ENCODE measurements at places on chromosomes 16 and 17.

DNA sequence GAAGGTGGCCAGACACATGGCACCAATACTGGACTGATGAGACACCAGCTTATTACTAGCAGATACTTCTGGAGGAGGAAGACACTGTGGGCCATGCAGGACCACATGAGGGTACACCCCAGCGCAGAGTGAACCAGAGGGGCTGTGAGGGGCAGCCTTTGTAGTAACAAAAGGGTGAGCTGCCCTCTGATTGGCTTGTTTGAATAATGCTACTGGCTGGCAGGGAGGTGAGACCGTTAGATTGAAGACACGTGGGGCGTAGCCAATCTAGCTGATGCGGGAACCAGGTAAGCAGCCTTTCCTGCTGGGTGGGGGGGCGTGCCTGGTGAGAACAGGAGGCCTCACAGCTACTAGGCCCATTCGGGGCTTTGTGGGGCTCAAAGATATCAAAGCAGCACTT, 102.8 kb upstream of the SEC14L1 start:
- H3K27ac ChIP-seq = no peak overlapping the region
- H3K4me1 ChIP-seq = peaks cover 40% of the 10 kb centered on the region
- no peak overlapping the region for H3K4me3 ChIP-seq
- no peaks in the 10 kb centered on the region for H3K36me3 ChIP-seq
- DNase-seq = no peak

DNA sequence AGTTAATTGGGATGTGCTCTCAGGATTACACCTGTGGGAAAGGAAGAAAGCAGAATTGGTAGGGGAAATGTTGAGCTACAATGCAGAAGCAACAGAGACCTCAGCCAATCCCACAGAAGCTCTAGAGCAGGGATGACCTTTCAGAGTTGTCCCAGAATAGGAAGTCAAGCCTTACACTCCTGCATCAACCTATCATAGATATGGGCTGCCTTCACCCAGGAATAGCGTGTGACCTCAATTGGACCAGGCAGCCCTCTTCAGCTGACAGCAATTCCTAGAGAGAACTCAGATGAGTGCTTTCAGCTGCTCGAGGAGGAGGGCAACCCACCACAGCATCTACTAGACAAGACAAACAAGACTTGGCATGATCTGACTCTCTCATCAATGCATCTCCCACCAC, 189.7 kb downstream of the TMEM132E start:
- H3K27me3 ChIP-seq = peaks cover 2% of the 10 kb centered on the region
- H3K4me3 ChIP-seq = no peak overlapping the region
- no peaks in the 10 kb centered on the region for H3K36me3 ChIP-seq

DNA sequence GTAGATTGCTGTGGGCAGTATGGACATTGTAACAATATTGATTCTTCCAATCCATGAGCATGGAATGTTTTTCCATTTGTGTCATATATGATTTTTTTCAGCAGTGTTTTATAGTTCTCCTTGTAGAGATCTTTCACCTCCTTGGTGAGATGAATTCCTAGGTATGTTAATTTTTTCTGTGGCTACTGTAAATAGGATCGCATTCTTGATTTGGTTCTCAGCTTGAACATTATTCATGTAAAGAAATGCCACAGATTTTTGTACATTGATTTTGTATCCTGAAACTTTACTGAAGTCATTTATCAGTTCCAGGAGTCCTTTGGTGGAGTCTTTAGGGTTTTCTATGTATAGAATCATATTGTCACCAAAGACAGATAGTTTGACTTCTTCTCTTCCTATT, 19.7 kb upstream of the CDR2 start:
- no peak overlapping the region for H3K27ac ChIP-seq
- no peaks in the 10 kb centered on the region for H3K36me3 ChIP-seq
- H3K4me1 ChIP-seq = no peaks in the 10 kb centered on the region

GRCh38 chr17:14818469-14818868, 446.7 kb downstream of the PMP22 start:
- no peak overlapping the region for H3K27ac ChIP-seq
- no peak for DNase-seq
- no peaks in the 10 kb centered on the region for H3K27me3 ChIP-seq
- no peak overlapping the region for H3K4me3 ChIP-seq

DNA sequence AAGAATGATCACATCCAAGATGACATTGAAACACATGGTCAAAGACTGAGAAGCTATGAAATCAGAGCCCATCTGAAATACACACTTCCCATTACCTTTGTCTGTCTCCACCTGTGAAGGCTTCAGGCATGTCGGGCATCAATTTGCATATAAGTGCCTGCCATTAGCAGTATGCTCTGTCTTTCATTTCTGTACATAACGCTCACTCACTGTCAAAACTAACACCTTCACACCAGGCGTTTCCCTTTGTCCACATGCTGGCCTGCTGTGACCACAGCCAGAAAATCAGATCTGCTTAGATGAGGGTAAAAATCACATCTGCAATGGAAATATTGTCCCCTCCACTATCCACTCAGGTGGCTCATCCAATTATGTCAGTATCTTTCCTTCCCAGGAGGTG, 524.8 kb downstream of the TOX3 start:
- no peaks in the 10 kb centered on the region for H3K36me3 ChIP-seq
- H3K4me1 ChIP-seq = no peaks in the 10 kb centered on the region
- no peak for DNase-seq
- H3K27me3 ChIP-seq = no peaks in the 10 kb centered on the region
- H3K27ac ChIP-seq = no peak overlapping the region
- H3K4me3 ChIP-seq = no peak overlapping the region

DNA sequence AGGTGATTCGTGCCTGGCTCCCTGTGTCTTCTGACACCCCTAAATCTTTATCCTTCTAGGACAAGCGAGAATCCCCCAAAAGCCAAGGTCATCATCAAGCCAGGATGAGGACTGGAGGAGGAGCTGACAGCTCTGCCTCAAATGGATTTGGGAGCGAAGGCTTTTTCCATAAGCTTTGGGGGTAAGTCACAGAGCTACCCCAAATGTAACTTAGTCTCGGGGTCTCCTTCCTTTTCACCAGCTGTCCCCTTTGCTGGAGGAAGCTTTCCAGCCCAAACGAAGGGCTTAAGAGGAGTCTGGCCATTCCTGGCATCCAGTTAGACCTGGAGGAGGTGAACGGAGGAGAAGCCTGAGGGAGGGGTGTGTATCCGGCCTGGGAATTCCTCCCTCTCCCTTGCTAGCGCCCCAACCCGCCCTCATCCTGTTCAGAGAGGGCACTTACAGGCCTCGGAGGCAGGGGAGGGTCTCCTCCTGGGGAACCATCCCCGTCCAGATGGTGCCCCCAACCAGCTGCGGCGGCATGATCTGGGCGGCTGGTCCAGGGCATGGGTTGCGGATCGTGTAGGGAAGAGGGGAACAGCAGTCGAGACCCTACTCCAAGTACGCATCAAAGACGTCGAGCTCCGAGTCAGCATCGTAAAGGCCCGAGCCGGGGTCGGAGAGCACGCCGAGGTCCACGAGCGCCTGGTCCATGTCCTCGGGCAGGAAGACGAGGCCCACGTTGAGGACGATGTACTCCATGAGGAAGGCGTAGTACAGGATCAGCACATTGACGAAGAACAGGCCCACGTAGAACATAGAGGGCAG, 938 bp downstream of the DEXI start:
- H3K4me3 ChIP-seq = peak overlapping the region; percentile 98
- H3K4me1 ChIP-seq = peaks cover 71% of the 10 kb centered on the region
- peaks cover 12% of the 10 kb centered on the region for H3K36me3 ChIP-seq
- no peaks in the 10 kb centered on the region for H3K27me3 ChIP-seq

DNA sequence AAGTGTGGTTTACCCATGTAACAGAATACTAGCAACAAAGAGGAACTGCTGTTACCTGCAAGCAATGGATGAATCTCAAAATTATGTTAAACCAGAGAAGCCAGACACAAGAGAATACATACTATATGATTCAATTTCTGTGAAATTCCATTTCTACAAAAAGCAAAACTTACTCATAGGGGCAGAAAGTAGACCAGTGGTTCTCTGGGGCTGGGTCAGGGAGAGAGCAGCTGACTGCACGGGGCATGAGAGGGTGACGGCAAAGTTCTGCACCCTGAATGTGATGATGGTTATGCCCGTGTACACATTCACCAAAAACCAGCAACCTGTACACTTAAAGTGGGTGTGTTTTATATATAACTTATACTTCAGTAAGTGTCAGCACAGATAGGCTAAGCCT, 3.1 kb downstream of the ZNF843 start:
- H3K4me1 ChIP-seq = peaks cover 29% of the 10 kb centered on the region
- H3K27me3 ChIP-seq = no peaks in the 10 kb centered on the region
- DNase-seq = peak; percentile 45
- no peaks in the 10 kb centered on the region for H3K36me3 ChIP-seq
- 0 out of 2 replicates have a peak overlapping the region, but pooled peaks have one; percentile 16 for H3K27ac ChIP-seq

DNA sequence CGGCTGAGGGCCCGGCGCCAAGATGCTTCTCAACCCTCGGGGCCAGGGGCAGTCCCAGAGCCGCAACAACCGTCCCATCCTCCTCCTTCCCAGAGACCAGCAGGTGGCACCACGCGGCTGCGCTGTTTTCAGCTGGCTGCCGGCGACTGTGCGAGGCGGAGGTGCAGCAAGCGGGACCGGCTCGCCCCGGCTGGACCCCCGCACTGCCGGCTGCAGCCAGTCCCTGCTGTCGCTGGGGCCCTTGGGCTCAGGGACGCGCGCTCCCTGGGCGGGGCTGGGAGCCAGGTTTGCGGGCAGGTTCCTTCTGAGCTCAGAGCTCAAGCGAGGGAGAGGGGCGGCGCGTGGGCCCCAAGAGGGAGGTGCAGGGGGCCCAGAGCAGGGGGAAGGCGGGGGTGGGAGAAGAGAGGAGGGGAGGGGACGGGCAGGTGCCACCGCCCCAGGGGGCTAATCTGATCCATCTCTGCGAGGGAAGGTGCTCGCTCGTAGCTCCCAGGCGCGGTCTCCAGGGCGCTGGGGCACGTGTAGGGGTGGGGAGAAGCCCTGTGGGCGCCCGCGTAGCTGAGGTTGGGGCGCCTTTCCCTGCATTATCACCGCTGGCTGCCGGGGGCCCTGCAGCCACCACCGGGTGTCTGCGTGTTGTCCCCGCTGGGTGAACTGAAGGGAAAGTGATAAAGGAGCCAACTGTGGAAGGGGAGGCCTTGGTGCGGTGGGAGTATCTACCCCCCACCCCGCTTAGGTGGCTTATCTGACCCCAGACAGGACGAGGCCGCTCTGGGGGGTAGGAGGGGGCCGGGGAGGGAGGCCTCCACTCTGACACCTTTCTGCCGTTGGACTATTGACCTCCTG, 24.2 kb downstream of the STAT5A start:
- peak overlapping the region; percentile 95 for H3K27ac ChIP-seq
- DNase-seq = peak; percentile 96
- peak overlapping the region; percentile 44 for H3K4me3 ChIP-seq
- peaks cover 7% of the 10 kb centered on the region for H3K36me3 ChIP-seq
- H3K27me3 ChIP-seq = no peaks in the 10 kb centered on the region

DNA sequence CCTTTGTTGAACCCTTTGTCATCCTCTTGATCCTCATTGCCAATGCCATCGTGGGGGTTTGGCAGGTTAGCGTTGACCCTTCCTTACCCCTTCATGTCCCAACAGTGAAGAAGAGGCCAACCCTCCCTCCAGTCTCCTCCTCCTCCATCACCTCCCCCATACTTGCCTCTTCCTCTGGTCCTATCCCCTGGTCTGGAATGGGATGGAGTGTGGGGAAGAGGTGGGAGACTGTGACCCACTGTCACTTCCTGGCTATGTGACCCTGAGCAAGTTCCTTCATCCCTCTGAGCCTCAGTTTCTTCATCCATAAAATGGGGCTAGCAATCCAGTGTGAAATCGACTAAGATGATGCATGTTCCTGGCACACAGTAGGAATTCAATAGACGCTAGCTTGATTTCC, 2.7 kb downstream of the ATP2A1 start:
- no peaks in the 10 kb centered on the region for H3K36me3 ChIP-seq
- H3K27ac ChIP-seq = no peak overlapping the region
- no peak for DNase-seq
- peaks cover 26% of the 10 kb centered on the region for H3K4me1 ChIP-seq
- H3K27me3 ChIP-seq = no peaks in the 10 kb centered on the region

DNA sequence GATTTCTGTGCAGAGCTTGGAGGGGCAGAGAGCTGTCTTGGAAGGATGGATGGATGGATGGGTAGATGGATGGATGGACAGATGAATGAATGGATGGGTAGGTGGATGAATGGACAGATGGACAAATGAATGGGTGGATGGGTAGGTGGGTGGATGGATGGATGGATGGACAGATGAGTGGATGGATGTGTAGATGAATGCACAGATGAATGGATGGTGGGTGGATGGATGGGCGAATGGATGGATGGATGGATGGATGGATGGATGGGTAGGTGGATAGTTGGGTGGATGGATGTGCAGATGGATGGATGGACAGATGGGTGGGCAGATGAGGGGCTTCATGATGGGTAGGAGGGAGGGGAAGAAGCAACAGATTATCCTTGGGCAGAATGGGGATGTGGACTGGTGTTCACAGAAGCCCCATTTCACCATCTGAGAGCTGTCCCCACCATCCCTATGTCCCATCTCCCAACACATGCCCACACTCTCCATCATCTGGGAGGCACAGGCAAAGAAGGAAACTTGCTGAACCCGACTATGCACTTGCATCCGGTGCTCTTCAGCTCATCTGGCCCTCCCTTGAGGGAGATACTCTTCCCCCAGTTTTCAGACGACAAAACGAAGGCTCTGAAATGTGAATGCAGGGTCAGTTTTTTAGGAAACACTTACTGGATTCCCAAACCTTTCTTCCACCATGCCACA, 57.2 kb downstream of the IL21R start:
- H3K27ac ChIP-seq = no peak overlapping the region
- no peaks in the 10 kb centered on the region for H3K27me3 ChIP-seq
- no peaks in the 10 kb centered on the region for H3K36me3 ChIP-seq
- DNase-seq = no peak
- no peaks in the 10 kb centered on the region for H3K4me1 ChIP-seq

GRCh38 chr17:82217120-82217529, 4.5 kb upstream of the CCDC57 start:
- H3K4me3 ChIP-seq = no peak overlapping the region
- H3K27ac ChIP-seq = no peak overlapping the region
- DNase-seq = no peak
- no peaks in the 10 kb centered on the region for H3K27me3 ChIP-seq
- H3K36me3 ChIP-seq = no peaks in the 10 kb centered on the region
- peaks cover 7% of the 10 kb centered on the region for H3K4me1 ChIP-seq

DNA sequence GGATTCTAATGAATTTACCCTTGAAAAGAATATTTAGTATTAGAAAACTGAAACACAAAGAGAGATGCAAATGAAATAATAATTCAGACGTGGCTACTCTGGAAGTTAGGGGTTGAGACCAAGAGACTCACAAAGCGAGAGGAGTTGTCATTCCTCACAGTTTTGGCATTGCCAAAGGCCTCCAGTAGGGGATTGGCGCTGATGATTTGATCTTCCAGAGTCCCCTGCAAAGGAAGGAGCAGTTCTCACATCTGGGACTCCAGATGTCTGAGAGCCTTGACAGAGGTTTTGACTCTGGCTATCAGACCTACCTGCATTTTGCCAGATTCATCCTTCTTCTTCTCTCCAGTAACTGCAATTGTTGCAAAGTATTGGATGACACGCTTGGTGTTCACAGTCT, 6.6 kb downstream of the MYH8 start:
- H3K4me1 ChIP-seq = no peaks in the 10 kb centered on the region
- H3K36me3 ChIP-seq = no peaks in the 10 kb centered on the region
- H3K27me3 ChIP-seq = no peaks in the 10 kb centered on the region
- no peak for DNase-seq
- H3K27ac ChIP-seq = no peak overlapping the region
